AG04450 (cell line): ENCODE measurements at places on chromosomes 3 and 15. TPM values are rescaled to one million over a fixed set of nuclear protein-coding genes. Genes with fewer than 3 reads are reported as not detected.

The HYAL1 gene
- 0.25 and 0.32 TPM in 2 replicates for polyA plus RNA-seq

The PARP15 gene
- polyA plus RNA-seq = 0.09 and 0.22 TPM in 2 replicates

The NOX5 gene
- 0.15 TPM in 2 replicates for polyA plus RNA-seq

The SNAP23 gene
- 65.9 and 83.7 TPM in 2 replicates for polyA plus RNA-seq

GRCh38 chr15:86178845-86179244 lies 99.2 kb downstream of the AGBL1 start:
- DNase-seq = no peak

DNA sequence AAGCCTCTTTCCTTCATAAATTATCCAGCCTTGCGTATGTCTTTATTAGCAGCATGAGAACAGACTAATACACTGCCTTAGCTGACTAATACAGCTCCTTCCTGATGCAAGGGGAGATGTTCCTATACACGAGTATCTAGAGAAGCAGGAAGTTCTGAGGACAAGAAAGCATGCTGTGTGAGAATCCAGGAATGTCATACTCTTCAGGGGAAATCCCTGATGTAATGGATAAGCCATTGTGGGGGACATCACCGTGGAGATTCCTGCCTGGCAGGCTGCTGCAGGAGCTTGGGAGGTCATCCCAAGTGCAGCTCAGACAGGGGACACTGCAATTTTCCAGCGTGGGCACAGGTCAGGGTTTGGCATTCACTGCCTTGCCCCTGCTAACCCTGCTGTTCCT lies 476.9 kb downstream of the NR2F2 start:
- DNase-seq = no peak

DNA sequence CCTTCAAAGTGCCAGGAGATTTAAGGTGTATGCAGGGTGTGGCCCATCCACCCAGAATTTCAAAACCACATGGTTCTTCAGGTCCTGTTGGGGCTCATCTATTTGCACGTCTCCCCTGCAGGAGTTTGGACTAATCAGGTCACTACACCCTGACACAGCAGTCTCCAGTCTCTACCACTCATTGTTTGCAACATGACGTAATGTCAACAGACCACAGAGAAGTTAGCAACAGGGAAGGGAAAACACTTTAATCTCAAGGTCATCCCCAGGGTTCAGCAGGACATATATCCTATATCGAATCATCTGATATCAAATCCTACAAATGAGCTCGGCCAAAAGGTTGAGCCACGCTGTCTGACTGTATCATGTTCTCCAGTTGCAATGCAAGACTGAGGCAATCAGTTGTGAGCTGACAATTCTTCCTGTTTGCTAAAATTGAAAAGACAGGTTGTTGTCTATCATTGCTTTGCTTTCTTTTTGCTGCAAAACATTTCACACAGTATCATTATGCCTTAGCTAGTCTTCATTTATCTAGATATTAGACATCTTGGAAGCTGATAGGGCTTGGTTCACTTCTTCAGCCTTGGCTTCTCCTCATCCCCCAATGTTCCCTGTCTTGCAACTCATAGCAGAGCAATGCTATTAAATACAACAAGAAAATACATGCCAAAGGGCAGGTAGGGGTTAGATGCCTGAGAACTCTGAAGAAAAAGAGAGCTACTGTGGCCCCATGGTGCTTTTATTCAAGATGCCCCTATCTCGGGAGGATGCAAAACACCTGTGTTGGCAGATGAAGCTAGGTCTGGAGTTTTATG lies 13.4 kb upstream of the LEKR1 start:
- no peak for DNase-seq

- no peak for DNase-seq
Observed at GRCh38 chr15:73237910-73238309, 130.8 kb downstream of the HCN4 start.

DNA sequence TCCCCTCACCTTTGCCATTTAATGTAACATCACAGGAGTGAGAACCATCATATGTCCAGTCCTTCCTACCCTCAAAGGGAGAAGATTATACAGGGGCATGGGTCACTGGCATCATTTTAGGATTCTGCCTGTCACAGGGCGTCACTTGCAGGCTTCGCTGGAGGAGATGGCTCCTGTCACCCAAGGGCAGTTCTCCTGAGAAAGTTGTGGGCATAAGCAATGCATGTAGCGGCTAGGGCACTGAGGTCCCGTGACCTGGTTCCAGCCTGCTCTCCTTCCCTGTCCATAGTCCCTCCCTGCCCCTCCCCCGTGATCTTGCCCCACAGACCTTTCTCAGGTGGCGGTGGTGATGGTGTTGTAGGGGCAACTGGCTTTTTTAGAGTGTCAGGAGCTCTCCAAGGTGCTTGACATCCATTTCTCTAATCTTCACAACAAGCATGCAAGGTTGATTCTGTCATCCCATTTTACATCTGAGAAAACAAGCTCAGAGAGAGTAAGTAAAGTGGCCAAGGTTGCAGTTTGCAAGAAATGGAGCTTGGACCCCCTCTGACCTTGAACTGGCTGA lies 241.5 kb upstream of the CTDSPL start:
- no peak for DNase-seq

DNA sequence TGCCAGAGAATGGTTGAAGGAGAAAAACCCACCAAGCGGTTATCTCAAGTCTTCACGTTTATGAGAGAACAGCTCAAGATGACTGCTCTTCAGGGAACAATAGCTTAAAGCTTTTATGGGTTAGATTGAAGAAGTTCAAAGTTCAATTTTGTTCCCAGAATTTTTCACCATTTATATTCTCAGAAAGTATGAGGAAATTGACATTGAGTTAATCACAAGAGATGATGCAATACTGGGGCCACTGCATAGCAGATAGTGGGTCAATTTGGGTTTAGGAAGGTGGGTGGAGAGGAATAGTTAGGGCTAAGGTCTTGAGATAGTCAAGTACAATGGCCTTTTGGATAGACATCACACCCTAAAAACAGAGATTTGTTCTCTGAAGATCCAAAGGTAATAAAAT lies 539.3 kb downstream of the SQOR start:
- DNase-seq = no peak

- no peak for DNase-seq
Observed at GRCh38 chr3:127819086-127819485, 3.2 kb downstream of the MGLL start.

DNA sequence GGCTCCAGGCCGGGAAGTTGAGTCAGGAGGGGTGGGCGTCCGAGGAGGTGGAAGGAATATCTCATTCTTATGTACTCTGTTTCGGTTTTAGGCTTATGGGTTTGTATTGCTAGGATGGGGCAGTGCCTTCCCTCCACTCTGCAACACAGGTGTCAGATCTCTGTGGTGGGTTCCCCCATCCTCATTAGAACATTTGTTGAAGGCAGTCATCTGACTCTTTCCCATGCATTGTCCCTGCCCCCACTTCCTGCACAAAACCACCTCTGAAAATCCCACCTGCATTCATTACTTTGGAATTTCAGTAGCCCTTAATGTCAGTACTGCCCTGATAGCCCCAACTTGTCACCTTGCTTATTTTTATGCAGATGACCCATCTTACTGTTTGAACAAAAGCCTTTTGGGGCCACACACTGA lies 29.5 kb downstream of the GYG1 start:
- DNase-seq = no peak

GRCh38 chr3:194667363-194667762 lies 4.6 kb downstream of the LSG1 start:
- no peak for DNase-seq

DNA sequence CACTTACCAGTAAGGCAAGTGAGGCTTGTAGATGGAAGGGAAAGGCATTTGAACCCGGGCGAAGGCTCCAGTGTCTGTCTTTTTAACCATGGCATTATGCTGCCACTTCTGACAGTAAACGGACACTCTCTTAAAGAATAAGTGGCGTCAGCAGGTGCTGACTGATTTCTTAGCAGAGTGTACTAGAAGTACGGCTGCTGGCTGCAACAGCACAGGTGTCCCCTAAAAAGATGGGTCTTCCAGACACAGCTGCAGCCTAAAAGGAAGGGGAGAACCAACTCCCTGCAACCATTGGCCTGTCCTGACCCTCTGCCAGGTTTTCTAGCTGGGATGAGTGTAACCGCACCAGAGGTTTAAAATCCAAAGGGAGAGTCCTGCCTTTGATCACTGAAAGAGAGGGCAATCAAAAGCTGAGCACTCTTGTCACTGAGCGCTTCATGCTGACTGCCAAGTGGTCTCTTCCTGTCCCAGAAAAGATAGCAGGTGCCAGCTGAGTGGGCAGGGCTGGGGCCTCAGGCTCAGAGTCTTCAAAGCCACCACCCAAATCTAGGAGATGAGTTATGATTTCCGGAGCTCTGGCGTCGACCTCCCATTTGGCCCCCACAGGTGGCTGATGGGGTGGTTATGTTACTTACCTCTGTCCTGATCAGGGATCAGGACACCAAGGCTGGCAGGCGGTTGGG lies 255.8 kb downstream of the SLCO3A1 start:
- DNase-seq = no peak

- DNase-seq = no peak
Observed at GRCh38 chr15:54582863-54583643, 604.8 kb downstream of the UNC13C start.

GRCh38 chr3:122975924-122976293 lies 51.7 kb downstream of the SEMA5B start:
- DNase-seq = no peak

GRCh38 chr15:42143866-42144625 lies 12.4 kb downstream of the PLA2G4F start:
- no peak for DNase-seq

DNA sequence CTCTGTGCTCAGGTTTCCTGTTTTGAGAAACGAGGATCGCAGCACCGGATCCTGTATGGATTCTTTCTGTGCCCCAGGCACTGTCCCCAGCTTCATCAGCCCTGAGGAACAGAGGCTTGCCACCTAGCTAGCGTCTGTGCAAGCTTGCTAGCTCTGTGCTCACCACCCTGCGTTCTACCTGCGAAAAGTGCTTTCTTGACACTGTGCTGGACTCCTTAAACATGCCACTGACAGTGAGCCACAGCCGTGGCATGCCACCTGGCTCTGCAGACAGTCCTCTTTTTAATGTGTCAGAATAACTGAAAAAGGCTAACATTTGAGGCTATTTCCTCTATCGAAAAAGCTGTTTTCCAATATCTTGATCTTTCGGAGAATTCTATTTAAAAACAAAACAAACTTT lies 1.4 kb downstream of the PGPEP1L start:
- DNase-seq = no peak

DNA sequence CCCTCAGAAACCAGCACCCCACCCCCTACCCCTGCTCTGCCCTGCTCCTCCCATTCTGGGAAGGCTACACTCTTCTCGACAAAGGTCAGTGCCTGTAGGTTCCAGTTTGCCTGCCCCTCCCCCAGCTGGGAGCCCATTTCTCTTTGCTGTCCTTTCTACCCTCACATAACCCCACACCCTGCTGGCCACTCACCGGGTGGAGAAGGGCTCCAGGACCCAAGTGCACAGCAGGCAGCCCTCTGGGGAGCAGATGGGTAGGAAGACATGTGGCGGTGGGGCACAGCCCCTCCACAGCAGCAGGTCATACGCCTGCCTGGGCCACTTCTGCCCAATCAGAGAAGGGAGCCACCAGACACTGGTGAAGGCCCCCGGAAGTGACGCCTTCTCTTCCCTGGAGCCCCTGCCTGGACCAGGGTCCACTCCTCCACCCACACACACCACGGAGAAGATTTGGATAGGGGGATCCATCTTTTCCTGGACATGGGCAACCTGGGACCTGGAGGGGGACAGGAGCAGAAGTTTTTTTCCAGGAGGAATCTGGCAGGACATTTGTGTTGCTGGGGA lies at the start of gene THPO:
THPO (minus strand) TSS at position 326 of the 564 bp plus-strand sequence. CDS start 1,948 bp downstream, outside the sequence.
- DNase-seq = no peak

DNA sequence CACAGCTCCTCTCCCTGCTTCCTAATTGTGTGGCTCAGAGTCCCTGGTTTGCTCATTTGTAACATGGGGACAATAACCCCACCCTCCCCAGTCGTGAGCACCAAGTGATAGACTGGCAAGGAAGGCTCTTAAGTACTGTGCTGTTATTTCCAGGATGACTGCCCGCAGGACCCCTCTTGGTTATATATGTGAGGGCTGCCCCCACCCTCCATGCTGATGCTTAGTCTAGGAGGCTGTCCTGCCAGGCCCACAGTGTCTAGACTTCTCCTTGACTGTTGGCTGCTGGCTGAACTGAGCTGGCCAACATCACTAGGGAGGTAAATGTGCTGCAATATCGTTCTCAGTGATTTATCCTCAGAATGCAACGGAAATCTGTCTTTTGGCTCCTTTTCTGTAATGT lies 45.1 kb downstream of the RAB11A start:
- DNase-seq = no peak

- DNase-seq = no peak
Observed at GRCh38 chr15:101288905-101289513, 6.0 kb downstream of the SNRPA1 start.

DNA sequence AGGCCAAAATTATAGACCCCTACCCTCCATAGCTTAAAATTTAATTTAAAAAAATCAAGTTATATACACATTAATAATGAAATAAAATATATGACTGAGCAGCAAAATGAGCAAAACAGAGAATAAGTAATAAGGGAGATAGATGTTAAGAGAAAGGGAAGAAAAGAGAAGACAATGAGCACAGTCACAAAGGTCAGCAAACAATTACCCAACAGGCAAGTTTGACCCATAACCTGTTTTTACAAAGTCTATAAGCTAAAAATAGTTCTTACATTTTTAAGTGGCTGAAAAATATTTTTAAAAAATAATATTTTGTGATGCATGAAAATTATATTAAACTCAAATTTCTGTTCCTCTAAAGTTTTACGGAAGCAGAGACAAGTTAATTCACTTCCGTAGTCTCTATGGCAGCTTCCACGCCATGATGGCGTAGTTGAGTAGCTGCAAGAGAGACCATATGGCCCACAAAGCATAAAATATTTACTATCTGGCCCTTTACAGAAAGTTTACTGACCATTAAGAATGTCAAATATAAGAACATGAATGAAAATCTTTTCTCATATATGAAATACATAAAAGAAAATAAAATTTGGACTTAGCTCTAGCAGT lies 47.5 kb downstream of the ACAP2 start:
- no peak for DNase-seq

DNA sequence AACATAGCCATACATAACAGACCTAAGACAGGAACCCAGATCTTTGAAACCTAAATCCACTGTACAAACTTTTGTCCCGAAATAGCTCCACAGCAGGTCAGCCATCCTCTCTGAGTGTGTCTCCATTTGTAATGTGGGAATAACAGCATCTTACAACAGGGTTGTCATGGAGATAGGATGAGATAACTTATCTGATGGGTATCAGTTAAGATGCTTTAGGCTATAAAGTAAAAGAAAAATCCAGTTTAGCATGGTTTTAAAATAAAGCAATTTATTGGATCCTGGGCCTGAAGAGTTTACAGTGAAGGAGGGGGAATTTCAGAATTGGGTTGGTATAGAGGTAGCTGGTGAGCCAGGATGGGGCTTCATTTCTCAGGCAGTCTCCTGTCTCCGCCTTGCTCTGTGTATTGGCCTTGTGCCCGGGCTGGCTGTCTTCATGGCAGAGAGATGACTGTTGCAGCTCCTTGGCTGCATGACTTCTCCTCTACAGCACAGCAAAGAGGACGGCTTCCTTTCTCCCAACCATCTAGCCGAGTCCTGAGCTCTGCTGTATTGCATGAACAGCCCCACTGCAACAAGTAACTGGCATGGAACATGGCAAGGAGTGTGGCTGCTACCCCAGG lies 131.9 kb upstream of the PROK2 start:
- no peak for DNase-seq

- peak; percentile 41 for DNase-seq
Observed at GRCh38 chr3:24683633-24684384, 189.2 kb upstream of the THRB start.

GRCh38 chr15:48458876-48459275 lies 127.6 kb downstream of the DUT start:
- peak; percentile 52 for DNase-seq
